ENCODE measurements at places on chromosomes 7 and 10.

GRCh38 chr7:130009848-130010688 is 41.1 kb downstream of the ZC3HC1 start:
- no peak for DNase-seq

DNA sequence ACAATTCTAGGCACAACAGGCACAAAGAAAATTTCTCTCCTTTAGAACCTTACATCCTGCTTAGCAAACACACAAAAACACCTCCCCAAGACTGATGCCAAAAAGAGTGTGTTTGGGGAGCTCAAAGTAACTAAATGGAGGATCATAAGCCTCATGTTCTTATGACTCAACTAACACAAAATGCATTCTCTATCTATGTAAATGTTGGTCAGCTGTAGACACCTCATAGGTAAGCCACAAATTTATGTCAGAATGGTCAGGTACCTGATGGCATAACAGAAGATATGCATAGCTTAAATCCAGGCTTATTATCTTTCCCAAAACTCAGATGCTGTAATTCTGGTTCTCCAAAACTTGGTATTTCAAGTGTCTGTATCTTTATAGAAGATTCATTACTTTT is 315.1 kb downstream of the C7orf25 start:
- DNase-seq = no peak

- no peak for DNase-seq
Measured at GRCh38 chr10:6907877-6908530, 327.9 kb upstream of the PRKCQ start.

DNA sequence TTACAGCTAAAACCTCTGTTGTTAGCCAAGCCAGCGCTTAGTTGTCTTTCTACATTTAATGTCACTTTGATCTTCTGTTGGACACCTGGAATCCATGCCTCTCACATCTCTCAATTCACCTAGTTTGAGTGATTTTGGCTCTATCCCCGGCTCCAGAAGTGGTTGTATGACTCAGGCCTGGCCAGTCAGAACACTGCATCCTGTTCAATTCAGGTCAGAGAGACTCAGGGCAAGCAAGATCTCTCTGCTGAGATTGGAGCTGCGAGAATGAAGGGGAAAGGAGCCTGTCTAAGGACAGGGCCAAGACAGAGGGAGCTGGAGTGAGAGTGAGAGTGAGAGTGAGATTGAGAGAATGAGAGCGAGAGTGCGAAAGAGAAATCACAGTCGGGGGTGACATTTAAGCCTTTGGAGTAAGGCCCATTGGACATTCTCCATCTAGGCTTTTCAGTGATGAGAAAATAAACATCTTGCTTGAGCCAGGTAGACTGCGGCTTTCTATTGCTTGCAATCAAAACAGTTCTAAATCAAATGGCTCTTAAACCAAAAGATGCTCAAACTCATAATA is 83.3 kb upstream of the DYNC1I1 start:
- no peak for DNase-seq

GRCh38 chr10:92111336-92111939 is 179.4 kb downstream of the CPEB3 start:
- no peak for DNase-seq

GRCh38 chr10:92691591-92692079 is 1.9 kb downstream of the HHEX start:
- no peak for DNase-seq

- DNase-seq = no peak
Measured at GRCh38 chr7:157869793-157870192, 533.0 kb downstream of the DNAJB6 start.

DNA sequence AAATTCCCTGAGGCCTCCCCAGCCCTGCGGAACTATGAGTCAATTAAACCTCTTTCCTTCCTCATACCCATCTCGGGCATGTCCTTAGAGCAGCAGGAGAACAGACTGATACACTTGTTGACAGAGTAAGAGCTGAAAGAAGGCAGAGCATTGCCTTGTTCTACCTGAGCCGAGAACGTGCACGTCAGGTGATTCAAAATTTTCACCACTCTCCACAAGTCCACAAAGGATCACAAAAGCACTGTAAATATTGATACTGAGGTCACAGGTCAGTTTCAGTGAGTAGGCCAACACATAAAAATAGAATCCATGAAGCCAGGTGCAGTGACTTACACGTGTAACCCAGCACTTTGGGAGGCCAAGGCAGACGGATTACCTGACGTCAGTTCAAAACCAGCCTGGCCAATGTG is 27.8 kb downstream of the DCLRE1C start:
- no peak for DNase-seq

- no peak for DNase-seq
Measured at GRCh38 chr10:71382028-71382427, 14.7 kb upstream of the CDH23 start.

GRCh38 chr7:45711161-45711490 is 137.0 kb downstream of the ADCY1 start:
- no peak for DNase-seq

- no peak for DNase-seq
Measured at GRCh38 chr7:155685070-155685790, 40.8 kb downstream of the RBM33 start.

- no peak for DNase-seq
Measured at GRCh38 chr7:57425239-57425944, 24.6 kb upstream of the ZNF716 start.

DNA sequence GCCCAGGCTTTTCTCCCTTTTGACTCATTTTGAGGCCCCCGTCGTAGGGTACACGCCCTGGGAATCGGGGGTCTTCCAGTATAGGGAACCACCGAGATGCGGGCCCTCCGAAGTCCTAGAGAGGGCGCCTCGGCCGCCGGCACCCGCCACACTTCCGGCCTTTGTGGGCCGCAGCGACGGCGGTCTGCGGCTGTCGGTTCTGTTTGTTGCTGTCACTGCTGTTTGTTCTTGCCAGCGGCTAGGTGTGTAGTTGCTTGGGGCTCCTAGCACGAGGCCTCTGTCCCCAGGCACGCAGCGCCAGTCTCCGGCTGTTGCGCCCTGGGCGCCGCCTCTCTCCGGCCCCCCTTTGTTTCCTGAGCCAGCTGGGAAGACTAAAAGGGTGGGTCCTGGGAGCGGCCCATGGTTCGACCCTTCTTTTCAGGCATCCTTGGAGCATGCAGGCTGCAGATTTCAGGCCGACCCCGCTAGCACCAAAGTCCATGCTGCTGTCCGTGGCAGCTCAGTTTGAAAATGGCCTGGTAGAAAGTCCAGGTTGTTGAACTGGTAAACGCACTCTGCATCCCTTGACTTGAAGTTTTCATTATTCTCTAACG is 17.8 kb upstream of the ZKSCAN1 start:
- DNase-seq = no peak

DNA sequence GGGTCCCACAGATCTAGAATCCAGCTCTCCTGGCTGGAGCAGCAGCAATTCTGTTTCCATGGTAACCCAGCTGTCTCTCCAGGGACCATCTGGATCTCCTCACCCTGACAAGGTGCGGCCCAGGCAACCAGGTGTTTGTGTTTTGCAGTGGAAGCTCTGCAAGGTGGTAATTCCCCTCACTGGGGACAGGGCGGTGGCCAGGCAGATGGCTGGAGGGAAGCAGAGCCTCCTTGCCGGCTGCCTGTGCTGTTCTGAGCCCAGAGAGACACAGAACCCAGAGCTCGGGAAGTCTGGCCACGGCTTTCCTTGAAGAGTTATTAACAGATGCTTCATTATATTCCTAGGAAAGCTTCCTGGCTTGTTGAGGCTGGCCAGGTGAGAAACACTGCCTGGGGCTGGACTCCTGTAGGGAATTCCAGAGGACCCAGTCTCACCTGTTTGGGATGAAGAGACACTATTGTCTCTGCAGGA is 118.2 kb upstream of the PPIF start:
- DNase-seq = peak; percentile 70

DNA sequence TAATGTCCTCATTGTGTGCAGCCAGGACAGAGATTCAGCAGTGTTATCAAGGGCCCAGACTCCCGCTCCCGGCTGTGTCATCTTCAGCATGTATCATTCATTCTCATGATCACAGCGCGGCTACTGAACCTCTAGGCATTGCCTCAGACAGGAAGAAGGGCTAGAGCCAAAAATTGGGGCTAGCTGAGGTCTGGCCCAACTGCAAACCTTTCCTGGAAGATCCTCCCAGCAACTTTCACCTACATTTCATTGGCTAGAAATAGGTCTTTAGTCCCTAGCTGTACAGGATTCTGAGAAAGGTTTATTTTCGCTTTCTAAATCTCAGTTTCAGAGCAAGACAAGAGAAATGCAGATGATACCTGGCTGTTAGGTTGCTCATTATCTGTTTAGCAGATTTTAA is 81.9 kb downstream of the CREM start:
- no peak for DNase-seq

DNA sequence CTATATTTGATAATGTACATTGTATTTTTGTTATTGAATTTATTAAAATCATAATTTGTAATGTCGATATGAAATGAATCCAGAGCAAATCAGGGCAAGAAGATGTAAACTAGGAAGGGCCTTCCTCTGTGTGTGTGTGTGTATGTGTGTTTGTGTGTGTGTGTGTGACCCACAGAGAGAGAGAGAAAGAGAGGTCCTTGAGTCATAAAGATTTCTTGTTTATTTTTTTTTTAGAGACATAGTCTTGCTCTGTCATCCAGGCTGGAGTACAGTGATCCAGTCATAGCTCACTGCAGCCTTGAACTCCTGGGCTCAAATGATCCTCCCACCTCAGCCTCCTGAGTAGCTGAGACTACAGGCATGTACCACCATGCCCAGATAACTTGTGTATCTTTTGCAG is 50.7 kb downstream of the INPP5F start:
- DNase-seq = no peak

GRCh38 chr7:138030679-138031351 is 28.9 kb upstream of the CREB3L2 start:
- no peak for DNase-seq

GRCh38 chr10:89646889-89647657 is 2.0 kb upstream of the PANK1 start:
- peak; percentile 13 for DNase-seq

GRCh38 chr10:63665670-63666134 is 144.5 kb downstream of the REEP3 start:
- DNase-seq = no peak

- DNase-seq = no peak
Measured at GRCh38 chr10:32384171-32384570, 37.2 kb upstream of the EPC1 start.

DNA sequence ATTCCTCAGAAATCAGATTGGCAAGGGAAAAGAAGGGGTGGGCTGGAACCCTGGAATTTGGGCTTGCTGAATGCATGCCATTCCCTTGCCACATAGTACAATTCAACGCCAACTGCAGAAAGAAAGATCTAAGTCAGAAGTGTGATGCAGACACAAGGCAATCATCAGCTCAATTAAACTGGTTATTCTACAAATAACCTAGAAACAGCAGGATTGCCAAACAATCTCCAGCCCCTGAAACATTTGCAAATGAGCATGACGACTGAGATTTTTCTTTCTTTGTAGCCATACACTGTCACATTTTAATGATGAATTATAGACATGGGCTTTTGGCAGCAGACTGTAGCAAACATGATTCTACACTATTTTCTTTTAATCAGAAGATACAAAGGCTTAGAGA is 16.5 kb upstream of the CREB5 start:
- no peak for DNase-seq

GRCh38 chr7:155663937-155664336 is 19.5 kb downstream of the RBM33 start:
- no peak for DNase-seq

- no peak for DNase-seq
Measured at GRCh38 chr7:123204206-123204835, 4.6 kb upstream of the SLC13A1 start.

DNA sequence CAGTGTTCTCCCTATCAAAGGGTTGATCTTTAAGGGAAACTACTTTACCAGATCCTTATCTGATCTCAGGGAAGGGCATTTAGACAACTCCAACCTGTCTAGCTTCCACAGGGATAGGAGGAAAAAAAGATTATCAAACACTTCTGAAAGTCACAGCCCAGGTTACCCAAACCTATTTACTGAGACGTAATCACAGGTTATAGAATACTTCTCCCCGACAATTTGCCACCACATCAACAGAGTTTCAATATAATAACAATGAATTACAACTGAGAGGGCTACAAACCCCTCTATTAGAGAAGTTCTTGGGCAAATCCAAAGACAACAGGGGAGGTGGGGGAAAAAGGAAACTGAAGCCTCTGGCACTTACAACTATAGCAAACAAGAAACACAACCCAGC is 26.3 kb downstream of the CFAP70 start:
- no peak for DNase-seq

- DNase-seq = no peak
Measured at GRCh38 chr10:101289541-101289940, 60.3 kb upstream of the LBX1 start.

DNA sequence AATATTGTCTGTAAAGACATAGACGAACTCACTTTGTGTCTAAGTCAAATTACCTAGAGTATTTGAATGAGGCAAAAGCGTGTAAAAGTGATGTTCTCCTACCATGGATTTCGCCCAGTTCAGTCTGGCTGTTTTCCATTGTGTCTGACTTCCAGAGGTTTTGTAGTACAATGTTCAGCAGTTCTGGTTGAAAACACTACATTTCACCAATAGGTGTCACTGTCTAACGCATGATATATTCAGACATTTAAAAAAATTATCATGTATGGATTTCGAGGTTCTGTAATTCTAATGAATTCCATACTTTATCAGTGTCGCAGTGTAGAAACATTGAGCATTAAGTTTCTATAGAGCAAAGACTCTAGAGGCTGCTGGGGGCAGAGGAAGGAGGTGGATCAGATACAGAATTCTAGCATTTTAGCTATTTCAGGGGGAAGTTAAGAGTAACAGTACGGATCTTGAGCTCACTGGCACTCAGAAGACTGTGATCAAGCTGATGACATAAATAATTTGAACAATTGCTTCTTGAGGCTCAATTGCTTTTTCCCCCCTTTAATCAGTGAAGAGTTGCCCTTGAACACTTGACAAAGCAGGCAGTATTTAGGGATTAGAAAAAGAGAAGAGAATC is 196.9 kb upstream of the RHOBTB1 start:
- DNase-seq = no peak

DNA sequence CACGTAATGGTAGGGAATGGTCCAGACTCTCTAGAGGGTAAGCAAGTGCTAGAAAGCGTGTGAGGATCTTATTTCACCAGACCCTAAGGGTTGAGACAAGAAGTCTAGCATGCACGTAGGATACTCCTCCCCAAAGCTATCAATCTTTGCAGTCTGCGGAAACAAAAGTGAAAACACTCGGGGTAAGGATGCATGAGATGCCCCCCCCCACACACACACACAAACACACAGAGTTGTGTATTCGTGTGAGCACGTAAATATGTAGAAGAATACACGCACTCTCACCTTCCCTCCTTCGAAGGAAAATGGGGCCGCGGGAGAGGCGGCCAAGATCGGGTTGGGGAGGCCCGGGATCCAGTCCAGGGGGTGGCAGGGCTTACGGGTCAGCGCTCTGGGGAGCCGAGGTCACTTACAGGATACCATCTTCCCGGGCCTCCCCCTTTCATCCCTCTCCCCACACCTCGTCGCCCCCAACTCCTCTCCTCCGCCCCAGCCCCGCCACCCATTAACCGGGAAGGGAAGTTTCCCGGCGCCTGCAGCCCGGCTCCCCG is 455 bp downstream of the CUL2 start:
- no peak for DNase-seq

DNA sequence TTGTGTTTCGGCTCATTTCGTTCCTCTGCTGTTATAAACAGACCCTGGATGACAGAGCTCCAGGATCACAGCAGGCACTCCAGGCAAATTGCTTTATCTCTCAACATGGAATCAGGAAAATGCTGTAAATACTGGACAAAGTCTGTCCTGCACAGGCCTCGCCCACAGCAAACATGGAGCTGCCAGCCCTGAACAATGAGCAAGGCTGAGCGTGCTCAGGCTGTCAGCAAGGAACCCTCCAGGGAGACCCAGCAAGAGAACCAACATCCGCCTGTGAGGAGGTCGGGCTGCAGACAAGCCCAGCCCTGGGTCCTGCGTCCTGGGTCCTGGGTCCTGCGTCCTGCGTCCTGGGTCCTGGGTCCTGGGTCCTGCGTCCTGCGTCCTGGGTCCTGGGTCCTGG is 180.8 kb downstream of the PTPRN2 start:
- no peak for DNase-seq
